ENCODE measurements at places on chromosomes 1 and 21.

GRCh38 chr1:203380420-203381150 is 29.7 kb upstream of the FMOD start:
- no peak for DNase-seq

DNA sequence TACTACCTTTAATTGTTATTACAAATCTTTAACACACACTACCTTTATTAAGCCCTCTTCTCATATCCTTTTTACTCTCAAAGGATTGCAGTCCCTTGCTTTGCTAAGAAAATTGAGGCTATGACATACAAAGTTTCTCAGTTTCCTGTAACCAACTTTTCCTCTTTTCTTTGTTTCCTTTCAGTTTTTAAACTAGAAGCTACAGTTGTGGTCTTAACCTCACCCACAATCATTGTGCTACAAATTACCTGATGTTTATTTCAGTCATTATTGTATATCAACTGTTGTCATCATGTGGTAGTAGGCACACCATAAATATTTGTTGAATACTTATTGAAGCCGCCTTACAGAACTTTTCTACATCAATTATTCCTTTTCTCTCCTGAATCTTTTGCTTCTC is 51.8 kb downstream of the SLAMF6 start:
- DNase-seq: no peak

DNA sequence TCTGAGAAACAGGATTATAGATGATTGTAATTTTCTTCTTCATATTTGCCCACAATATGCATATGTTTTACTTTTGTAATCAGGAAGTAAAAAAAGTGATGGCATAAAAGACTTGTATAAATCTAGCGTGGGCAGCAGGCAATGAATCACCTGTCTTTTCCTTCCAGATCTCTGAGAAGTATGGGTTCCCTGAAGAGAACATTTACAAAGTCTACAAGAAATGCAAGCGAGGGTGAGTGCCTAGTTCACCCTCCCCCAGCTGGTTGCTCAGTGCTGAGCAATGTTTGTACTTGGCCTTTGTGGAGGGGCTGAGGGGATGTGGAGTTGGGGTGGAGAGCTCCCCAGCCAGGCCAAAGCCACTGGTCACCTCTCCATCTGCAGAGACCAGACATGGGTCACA is 30.7 kb downstream of the GRHL3 start:
- no peak for DNase-seq

DNA sequence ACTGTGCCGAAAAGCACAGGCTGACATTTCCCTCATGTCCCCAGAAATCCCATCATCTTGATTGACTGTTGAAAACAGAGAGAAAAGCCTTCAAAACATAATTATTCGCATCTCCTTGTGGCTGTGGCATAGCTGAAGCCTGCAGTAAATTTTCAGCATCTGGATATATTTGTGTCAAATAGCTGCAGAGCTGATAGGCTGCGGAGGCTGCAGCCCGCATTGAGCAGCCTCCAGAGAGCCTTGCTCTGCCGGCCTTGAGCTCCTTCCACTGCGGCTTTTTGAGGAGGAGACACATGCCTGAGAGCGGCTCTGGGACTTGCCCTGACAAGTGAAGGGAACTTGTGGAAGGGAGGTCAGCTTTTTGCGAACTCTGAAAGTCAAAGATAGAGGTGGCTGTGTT is 144.7 kb downstream of the RYR2 start:
- DNase-seq: no peak
